BE2C (cell line): ENCODE measurements at places on chromosomes 12 and 14.

- DNase-seq, result no peak
These were observed 9.7 kb upstream of the IFI27 start for GRCh38 chr14:94100847-94101246.

DNA sequence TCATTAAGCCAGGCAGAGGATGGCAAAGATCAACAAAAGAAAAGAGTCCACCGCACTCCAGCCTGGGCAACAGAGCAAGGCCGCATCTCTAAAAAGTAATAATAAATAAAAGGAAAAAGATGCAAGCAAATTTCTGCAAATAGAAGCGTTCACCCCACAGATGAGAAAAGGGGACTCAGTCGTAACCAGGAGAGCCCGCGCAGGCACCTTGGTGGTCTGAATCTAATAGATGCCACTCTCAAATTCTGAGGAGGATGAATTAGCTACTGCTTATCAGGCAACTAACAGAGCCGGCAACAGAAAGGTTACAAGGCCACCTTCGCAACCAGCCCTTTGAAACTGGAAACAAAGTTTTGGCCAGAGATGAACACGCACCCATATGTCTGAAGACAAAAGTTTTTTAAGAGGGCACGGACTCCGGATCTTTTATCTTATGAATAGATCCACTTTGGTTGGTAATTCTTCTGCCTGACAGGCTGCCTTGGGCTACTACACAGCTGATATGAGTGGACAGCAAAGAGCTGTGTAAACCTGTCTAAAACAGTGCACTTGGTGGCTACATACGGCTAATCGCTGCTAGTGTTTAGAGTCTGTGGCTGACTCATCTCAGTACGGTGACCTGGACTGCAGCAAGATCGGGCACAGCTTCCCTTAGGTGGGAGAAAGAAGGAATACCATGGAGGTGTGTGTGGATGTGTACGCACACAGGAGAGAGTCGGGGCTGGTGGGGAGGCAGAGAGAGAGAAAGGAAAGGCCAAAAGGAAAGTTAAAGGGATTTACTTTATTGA lies 32.9 kb upstream of the TTC7B start:
- DNase-seq, result no peak

DNA sequence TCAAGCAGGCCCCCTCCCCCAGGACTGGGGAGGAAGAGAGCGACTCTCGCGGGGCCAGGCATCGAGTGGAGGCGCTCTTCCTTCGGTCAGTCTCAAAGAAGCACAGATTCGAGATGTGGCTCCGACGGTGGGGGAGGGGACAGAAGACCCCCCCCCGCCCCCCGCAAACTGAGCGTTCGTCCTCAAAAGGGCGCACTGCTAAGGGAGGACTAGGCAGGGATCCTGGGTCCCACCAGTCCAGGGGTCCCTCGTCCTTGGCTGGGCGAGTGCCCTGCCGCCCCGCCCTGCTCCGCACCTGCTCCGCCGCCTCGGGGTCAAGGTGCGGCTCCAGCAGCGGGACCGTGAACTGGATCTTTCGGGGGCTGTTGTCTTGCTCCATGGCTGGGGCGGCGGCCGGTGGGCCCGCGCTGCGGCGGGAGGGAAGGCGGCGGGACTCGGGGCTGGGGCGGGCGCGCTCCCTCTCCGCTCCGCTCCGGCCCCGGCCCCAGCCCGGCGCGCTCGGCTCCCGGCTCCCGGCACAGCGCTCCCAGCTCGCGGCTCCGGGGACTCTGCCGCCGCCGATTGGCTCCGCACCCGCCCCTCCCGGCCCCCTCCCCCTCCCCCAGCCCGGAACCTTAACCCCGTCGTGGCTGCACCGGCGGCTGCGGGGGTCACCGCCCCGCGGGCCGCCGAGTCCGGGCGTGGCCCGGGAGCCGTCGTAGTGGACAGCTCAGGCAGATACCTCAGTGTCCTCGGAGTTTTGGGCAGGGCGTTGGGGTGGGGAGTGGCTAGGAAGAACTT lies at the start of gene PPP1R1A:
PPP1R1A (minus strand) TSS at position 550 of the 780 bp plus-strand sequence; CDS start at position 379, 171 bp downstream.
- DNase-seq, result no peak

DNA sequence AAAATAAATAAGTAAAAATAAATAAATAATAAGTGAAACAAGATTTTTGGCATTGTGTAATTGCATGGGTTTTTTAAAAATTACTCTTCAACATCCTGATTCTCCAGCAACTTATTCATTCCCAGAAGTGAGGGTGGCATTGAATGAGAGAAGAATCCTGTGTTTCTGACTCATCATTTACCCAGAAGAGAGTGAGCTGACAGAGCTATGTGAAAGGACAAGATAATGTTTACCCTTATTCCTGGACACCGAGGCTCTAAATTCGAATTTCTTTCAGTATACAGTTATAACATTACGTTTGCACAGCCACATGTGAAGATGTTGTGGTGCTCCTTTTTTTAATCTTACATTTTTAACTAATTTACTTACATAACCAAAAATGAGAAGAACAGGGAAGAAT lies 36.4 kb downstream of the BBS10 start:
- DNase-seq, result no peak

DNA sequence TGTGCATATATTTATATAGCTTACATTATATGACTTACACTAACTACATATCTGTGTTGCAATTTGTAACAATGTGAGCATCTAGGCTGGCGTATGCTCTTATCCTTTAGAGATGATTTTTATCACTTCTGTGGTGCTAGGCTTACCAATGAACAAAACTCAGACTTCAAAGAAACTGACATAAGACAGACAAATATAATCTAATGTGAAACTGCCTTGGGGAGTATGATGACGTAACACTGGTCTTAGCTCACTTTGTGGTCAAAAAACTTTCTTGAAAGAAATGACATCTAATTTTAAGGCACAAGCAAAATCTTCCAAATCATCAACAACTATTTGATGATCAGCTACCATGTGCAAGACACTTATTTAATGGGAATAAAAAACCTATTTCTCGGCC lies 50.0 kb downstream of the SOX5 start:
- DNase-seq, result no peak

GRCh38 chr14:77475432-77476115 lies 17.7 kb downstream of the AHSA1 start:
- DNase-seq, result no peak

DNA sequence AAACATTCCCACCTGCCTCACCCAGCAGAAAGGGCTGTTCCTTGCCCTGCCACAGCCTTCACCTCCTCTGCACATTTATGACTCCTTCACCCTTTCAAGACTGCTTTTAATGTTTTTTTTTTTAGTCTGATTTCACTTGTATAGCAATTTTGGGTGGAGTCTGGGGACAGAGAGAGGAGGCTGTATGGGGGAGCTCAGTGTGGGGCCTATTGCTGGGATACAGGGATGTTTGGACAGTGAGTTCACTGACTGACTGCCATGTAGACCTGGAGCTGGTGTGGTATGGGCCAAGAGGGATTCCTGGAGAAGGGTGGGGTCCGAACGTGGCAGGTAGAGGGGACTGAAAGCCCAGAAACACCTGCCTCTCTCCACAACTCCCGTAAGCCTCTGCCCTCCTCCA lies 1.9 kb upstream of the KRT85 start:
- DNase-seq, result no peak

- no peak for DNase-seq
These were observed 638.3 kb upstream of the TBX3 start for GRCh38 chr12:115322275-115322674.

- DNase-seq, result no peak
These were observed 18.2 kb downstream of the RDH12 start for GRCh38 chr14:67719866-67720265.

- no peak for DNase-seq
These were observed 215.4 kb upstream of the C14orf180 start for GRCh38 chr14:104363891-104364760.

DNA sequence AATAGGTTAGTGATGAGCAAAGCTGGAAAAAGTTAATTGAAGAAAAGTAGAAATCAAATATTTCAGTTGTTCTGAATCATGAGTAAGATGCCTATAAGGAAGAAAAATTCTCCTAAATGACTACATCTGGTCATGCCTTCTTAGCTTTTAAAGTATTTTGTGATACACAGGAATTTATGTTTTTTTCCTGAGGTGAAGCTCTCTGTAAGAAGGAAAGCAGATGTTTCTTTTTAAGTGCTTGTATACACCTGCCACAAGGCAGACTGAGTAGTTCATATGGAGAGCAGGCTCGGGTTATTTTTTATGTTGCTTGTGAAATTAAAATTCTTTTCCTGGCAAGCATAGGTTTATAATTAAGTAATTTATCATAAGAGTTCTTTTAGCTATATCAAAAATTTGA lies 275.2 kb downstream of the RAD51B start:
- DNase-seq, result no peak

GRCh38 chr14:89251061-89251460 lies 166.0 kb downstream of the FOXN3 start:
- no peak for DNase-seq

- DNase-seq, result no peak
These were observed 40.9 kb downstream of the COX16 start for GRCh38 chr14:70318635-70319013.

- no peak for DNase-seq
These were observed 48.2 kb upstream of the DCN start for GRCh38 chr12:91230841-91231240.

DNA sequence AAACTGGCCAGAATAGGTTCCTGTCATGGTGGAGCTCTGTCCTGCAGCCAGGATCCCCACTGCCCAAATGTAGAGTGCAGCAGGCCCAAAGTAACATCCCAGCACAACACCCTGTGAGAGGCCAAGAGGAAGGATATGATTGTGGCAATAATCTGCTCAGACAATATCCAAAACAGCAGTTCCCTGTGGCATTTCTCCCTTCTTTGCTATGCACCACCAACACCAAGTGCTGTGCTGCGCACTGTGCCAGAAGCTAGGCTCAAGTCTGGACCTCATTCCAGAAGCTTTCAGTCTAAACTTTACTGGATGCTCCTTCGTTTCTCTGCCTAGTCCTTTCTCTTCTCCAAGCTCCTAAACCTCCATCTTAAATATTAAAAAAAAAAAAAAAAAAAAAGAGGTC lies 33.4 kb downstream of the SLC11A2 start:
- DNase-seq, result no peak
